ENCODE measurements at places on chromosomes 12 and 14. TPM values are rescaled to one million over a fixed set of nuclear protein-coding genes. Genes with fewer than 3 reads are reported as not detected.

ASPG gene
- total RNA-seq, result not detected

SCN8A gene
- 1.3 TPM for total RNA-seq

FERMT2 gene
- total RNA-seq, result 42.8 TPM

CCDC175 gene
- not detected for total RNA-seq

SAV1 gene
- total RNA-seq, result 32.1 TPM

FOXN4 gene
- total RNA-seq, result 0.20 TPM

KRT79 gene
- total RNA-seq, result 0.08 TPM

ASCL1 gene
- not detected for total RNA-seq

SPX gene
- total RNA-seq, result 2.8 TPM

VASH1 gene
- total RNA-seq, result 3.6 TPM

C12orf50 gene
- 0.12 TPM for total RNA-seq

ACOT6 gene
- total RNA-seq, result not detected

PPP1R1A gene
- total RNA-seq, result not detected

SYNE2 gene
- 10.5 TPM for total RNA-seq

NFE2 gene
- not detected for total RNA-seq

UBC gene
- total RNA-seq, result 1,347 TPM

LMO3 gene
- not detected for total RNA-seq

RD3L gene
- total RNA-seq, result not detected

CLEC1A gene
- total RNA-seq, result not detected

ACVRL1 gene
- 0.15 TPM for total RNA-seq

RIN3 gene
- 16.8 TPM for total RNA-seq

KLRD1 gene
- total RNA-seq, result not detected

C3AR1 gene
- total RNA-seq, result not detected

SAMD15 gene
- total RNA-seq, result 1.9 TPM

DPY19L2 gene
- total RNA-seq, result 1.2 TPM

KDM2B gene
- 15.7 TPM for total RNA-seq

LMNTD1 gene
- total RNA-seq, result not detected

ARPC3 gene
- total RNA-seq, result 718 TPM

Measured in A549 treated with Mapracorat at 1 μM for 4 hours (cell line).